Calu3 (cell line): ENCODE measurements at places on chromosomes 4 and X.
A peak's percentile ranks its signal among the peaks of the same experiment; 100 is the strongest.

- peak; percentile 72 for DNase-seq
These were observed 18.4 kb upstream of the ACE2 start for GRCh38 chrX:15619053-15619755.

DNA sequence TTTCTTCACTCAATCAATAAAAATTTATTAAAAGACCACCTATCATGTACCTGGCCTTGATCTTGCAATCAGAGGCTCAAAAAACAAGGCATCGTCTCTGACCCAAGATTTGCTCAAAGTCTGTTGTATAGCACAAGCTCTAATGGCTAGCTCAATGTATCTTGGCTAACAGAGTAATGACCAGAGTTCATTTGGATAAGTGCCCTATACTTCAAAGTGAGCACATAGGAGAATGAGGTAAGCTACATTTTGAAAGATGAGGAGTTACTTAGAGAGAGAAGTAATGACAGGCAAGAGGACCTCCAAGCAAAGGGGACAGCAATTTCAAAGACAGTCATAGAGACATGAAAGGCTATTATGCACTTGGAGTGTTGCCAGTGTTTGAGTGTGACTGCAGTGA, 22.9 kb upstream of the GABRQ start:
- no peak for DNase-seq

DNA sequence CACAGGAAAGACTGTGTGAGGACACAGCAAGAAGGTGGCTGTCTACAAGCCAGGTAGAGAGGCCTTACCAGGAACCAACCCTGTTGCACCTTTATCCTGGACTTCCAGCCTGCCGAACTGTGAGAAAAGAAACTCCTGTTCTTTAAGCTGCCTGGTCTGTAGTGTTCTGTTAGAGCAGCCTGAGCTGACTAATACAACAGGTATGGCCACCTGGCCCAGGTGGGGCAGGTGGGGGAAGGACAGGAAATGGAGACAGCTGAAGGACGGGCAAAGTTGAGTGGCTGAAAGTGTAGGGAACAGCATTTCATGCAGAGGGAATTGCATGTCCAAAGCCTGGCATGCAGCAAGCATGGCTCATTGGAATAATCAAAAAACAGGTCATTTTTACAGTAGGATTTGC, 35.1 kb downstream of the CYTL1 start:
- no peak for DNase-seq

DNA sequence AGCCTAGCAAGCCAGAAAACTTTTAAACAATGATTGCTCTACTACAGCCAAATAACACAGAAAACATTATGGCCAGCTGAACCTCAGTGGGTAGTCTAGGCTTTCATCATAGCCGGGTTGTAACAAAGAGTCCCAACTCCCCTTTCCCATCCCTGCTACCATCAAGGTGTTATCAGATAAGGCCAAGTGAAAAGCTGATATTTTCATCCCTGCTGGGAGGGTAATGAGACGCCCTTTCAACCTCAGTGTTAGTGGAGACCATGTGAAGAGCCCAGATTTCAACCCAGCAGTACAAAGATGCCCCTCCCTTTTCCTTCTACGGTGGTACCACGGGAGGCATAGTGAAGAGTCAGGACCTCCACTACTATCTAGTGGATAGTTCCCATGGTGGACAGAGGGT, 433.7 kb downstream of the GPM6A start:
- DNase-seq = no peak

GRCh38 chr4:139266583-139267257, 13.3 kb downstream of the MGARP start:
- DNase-seq = peak; percentile 31

- no peak for DNase-seq
These were observed 2.6 kb upstream of the KIAA0232 start for GRCh38 chr4:6779667-6780565.
